ENCODE measurements at places on chromosomes 4 and X.

- no peak for DNase-seq
Measured at GRCh38 chr4:15888515-15888914, 50.0 kb downstream of the FGFBP1 start.

DNA sequence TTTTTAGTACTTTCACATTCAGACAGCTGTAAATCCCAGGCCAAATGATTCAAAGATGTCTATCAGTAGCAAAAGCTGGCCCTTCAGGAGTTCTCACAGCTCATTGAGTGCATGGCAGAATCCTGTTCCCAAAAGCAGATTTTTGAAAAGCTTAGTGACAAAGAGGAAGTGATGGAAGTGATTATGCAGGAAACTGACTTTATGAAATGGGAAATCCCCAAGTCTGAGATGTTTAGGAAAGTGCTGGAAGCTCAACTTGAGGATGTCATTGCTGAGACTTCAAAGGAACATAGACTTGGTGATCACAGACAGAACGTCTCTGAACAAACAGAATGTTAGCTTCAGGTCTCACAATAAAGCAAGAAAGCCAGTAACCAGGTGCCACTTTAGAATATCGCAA lies 51.0 kb upstream of the CFAP47 start:
- DNase-seq: no peak

DNA sequence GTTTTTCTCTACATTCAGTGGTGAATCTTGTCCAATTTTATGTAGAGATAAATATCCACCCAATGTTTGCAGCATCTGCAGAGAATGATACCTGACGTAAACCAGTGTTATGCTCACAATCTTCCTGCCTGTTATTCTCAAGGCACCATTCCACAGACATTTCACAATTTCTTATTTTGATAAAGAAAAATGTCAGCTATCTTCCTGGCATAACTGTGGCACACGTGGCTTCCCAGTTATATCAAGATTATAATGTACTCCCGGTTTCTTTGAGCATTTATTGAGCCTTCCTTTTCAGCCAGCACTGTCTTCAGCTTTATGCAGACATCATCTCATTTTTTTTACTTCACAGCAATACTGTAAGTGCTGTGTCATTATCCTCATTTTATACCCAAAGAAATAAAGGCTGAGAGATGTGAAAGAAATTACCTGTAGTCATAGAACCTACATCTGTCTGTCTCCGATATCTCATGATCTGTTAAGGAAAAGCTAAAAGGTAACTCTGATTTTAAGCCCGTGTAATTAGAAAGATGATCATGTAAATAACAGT lies 1300.8 kb upstream of the TENM3 start:
- no peak for DNase-seq

DNA sequence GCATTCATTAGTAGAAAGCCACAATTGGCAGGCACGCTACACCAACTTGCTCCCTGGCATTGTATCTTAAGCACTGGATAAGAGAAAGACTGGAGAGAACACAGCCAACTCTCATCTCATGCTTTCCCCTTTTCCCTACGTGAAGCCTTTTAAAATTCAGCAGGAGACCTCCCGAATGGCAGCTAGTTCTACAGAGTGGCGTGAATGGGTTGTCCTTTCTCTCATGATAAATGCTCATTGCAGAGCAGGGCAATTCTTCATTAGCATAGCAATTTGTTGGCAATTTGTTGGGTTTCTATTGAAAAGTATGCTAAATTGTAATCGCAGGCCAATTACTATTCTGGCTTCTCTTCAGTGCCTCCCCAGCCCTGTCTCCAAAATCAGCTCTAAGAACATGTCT lies 48.0 kb downstream of the SEPTIN11 start:
- DNase-seq: no peak

- DNase-seq: no peak
Measured at GRCh38 chr4:106773076-106773905, 262.8 kb downstream of the DKK2 start.

GRCh38 chrX:76657499-76657898 lies 230.0 kb downstream of the MAGEE1 start:
- DNase-seq: no peak

GRCh38 chrX:53223955-53224859 lies 800 bp downstream of the KDM5C start:
- no peak for DNase-seq

- no peak for DNase-seq
Measured at GRCh38 chr4:7620086-7620813, 185.5 kb upstream of the PSAPL1 start.

DNA sequence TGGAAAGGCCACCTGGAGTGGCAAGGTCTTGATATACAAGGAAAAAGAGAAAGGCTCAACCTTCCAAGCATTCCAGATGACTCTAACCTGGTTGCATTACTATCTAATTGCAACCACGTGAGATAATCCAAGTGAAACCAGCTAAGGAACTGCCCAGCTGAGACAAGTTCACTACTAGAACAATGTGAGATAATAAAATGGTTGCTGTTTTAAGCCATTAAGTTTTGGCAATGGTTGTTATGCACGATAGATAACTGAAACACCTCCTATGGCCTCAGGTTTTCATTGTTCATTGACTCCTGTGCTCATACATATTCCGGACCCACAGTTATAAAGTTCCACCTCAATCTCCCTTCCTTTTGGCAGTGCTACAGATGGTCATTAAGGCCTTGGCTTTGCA lies 9.2 kb upstream of the CXorf66 start:
- DNase-seq: no peak

DNA sequence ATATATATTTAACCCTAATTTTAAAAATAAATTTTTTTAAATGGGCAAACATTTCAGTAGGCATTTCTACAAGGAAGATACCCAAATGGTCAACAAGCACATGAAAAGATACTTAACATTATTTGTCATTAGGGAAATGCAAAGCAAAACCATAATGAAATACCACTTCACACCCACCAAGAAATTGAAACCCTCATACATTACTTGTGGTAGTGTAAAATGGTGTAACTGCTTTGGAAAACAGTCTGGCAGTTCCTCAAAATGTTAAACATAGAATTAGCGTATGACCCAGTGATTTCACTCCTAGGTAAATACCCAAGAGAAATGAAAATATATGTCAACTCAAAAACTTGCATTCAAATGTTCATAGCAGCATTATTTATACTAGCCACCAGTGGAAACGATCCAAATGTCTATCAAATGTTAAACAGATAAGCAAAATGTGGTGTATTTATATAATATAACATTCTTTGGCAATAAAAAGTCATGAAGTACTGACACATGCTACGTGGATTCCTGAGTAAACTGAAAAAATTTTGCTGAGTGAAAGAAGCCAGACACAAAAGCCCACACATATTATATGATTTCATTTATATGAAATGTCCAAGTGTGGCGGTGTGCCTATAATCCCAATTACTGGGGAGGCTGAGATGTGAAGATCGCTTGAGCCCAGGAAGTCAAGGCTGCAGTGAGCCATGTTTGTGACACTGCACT lies 16.6 kb downstream of the TRIM2 start:
- DNase-seq: no peak

DNA sequence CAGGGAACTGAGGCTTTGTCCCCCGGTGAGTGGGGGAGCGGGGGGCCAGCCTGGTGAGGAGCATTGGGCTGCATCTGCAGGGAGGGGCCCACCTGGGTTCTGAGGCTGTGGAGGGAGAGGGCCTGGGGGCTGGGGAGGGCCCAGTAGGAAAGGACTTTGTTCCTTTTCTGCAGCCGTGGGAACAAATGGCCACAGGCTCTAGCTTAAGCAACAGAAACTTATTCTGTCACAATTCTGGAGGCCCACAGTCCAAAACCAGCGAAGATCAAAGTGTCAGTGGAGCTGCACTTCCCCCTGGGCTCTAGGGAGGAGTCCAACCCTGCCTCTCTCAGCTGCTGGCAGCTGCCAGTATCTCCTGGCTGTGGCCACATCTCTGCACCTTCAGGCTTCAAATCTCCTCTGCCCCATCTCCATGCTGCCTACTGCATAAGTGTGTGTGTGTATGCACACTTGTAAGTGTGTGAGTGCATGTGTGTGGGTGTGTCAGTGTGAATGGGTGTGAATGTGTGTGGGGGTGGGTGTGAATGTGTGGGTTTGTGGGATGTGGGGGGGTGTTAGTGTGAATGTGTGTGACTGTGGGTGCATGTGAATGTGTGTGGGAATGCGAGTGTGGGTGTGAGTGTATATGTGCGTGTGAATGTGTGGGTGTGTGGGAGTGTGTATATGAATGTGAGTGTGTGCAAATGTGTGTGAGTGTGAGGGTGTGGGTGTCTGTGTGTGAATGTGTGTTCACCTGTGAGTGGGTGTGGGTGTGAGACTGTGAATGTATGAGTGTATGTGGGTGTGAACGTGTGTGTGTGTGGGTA lies 204.5 kb upstream of the PSAPL1 start:
- DNase-seq: no peak

- DNase-seq: no peak
Measured at GRCh38 chrX:136255541-136255940, 4.3 kb upstream of the MAP7D3 start.

Data from stimulated activated CD4-positive, alpha-beta T cell treated with anti-CD3 and anti-CD28 coated beads, Interleukin-1b, Interleukin-23, amount 100 ng/mL, for 1 hour (primary cell).